Hematopoietic multipotent progenitor cell (in vitro differentiated cells): ENCODE measurements at places on chromosomes 1 and 21. TPM values are rescaled to one million over a fixed set of nuclear protein-coding genes. Genes with fewer than 3 reads are reported as not detected.

KCNE1 gene
- 0.27 TPM for total RNA-seq

OR2L13 gene
- total RNA-seq, result 3.8 TPM

KHDRBS1 gene
- 79.2 TPM for total RNA-seq

TMEM63A gene
- 70.0 TPM for total RNA-seq

SERPINC1 gene
- under 0.01 TPM for total RNA-seq

KMO gene
- 0.81 TPM for total RNA-seq

RCSD1 gene
- total RNA-seq, result 218 TPM

ABCG1 gene
- 45.5 TPM for total RNA-seq

FAM72B gene
- total RNA-seq, result 0.27 TPM

UMODL1 gene
- total RNA-seq, result 2.4 TPM
